Dorsolateral prefrontal cortex (tissue), 122 donors: ENCODE measurements at places on chromosomes 1 and 21. TPM values are rescaled to one million over a fixed set of nuclear protein-coding genes. Genes with fewer than 3 reads are reported as not detected.

DNA sequence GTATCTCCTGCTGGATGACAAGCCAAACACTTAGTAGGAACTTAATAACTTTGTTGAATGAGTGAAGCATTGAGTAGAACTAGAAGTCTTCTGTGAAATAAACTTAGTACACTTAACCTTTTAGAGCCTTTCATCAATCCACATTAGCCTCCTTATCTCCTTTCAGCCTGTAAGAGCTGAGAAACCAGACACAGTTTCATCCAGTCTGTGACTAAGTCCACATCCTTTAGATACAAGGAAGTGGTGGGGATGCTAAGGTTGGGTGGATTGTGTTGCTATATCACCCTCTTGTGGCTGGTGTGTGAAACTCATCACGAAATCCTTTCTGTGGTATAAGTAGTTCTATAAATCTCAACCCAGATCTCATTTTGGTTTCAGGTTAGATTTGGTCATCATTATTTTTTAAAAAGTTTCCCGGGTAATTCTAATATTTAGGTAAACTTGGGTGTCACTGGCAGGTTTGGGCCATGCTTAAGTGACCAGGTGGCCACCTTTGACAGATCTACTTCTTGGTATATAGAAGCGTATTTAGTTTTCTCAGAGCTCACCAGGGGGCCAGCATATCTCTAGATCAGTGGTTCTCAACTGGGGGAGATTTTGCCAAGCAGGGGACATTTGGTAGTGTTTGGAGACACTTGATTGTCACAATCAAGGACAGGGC is 27.8 kb upstream of the CD84 start:
- DNase-seq = no peak

Gene LYST
- 74.3 TPM for total RNA-seq

DNA sequence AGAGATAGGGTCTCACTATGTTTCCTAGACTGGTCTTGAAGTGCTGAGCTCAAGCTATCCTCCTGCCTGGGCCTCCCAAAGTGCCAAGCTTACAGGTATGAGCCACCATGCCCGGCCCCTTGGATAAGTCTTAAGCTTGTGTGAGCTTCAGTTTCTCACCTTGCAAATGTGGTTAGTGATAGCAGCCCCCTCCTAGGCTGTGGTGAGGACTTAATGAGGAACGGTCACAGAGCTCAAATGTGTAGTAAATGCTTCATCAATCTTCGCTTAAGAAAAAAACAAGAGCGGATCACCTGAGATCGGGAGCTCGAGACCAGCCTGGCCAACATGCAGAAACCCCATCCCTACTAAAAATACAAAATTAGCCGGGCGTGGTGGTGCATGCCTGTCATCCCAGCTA is 3.0 kb downstream of the CNR2 start:
- no peak for DNase-seq

Gene RRP1
- 31.9 TPM for total RNA-seq

Gene NBPF4
- total RNA-seq = not detected

Gene CD53
- total RNA-seq = 41.5 TPM

DNA sequence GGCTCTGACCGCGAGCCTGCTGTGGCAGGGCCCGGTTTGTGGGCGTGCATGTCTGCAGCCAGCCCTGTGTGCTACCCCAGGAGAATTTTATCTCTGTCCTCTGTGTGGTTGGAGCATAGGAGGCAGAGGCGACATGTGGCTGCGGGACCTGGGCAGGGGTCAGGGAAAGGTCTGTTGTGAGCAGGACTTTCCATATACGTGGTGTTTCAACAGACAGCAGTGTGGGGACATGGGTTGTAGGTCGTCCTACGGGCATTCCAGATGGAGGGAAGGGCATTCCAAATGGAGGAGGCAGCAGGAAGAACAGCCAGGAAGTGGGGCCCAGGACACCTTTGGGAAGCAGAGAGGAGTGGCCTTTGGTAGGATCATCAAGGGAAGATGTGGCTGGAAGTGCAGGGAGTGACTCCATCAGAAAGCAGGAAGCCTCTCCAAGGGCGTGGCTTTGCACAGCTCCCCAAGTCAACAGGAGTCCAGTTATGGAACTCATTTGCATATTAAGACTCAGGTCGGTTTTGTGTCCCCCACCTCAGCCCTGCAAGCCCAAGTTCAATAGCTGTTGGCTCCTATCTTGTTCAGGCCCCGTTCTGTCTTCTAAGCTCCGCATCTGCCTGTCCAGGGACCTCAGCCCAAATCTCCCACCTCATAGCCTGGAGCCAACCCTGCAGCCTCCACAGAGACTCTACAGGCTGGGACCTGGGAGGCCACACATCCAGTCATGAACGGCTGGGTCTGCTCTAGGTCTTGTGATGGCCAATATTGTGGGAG is 309.1 kb downstream of the MATN1 start:
- DNase-seq = no peak

GRCh38 chr21:37153196-37153934 is 80.3 kb downstream of the TTC3 start:
- DNase-seq = no peak

- DNase-seq = no peak
These were observed 157.1 kb upstream of the SYT6 start for GRCh38 chr1:114310695-114311271.

Gene HSF2BP
- total RNA-seq = 2.5 TPM

DNA sequence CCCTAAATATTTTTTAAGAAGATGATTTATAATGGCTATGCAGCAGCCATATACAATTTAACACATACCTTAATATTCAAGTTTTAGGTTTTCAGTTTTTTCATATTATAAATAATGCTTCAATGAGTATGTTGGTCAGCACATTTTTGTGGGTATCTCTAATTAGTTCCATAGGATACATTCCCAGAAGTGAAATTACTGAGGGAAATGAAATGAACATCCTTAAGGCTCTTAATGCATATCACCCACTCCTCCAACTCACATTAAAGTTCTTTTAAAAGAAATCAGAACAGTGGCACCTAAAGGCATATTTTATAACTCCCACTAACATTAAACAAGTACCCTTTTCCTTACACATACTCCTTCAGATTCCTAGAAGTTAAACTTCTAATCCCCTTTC is 56.1 kb downstream of the EYA3 start:
- no peak for DNase-seq

Gene TFF1
- total RNA-seq = not detected

Gene FMO5
- 2.9 TPM for total RNA-seq

DNA sequence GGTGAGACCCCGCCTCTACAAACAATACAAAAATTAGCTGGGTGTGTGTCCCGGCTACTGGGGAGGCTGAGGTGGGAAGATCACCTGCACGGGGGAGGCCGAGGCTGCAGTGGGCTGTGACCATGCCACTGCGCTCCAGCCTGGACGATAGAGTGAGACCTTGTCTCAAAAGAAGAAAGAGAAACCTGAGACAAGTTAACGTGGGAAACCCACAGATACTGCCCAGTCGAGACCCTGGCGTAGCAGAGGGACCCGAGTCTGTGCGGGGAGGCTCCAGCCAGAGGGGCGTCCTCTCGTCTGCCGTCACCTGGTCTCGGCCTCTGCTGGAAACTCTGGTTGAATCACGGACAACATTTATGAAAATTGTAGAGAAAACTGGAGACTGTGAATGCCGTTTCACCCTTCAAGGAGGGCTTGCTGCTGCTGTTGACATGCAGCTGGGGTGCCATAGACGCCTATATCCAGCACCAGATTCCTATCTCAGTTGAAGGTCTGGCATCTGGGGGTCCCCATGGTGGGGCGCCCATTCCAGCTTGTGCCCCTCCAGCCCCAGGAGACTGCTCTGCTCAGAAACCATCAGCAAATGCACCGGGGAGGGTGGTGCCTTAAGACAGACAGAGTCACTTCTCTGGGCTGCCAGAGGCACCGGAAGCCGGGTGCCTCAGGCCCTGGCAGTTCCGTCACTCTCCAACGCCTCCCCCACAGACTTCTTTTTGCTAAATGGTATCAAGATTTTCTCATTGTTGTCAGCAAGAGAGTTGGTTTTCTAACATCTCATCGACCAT is 13.6 kb upstream of the CDK11B start:
- no peak for DNase-seq

- no peak for DNase-seq
These were observed 180.8 kb downstream of the NPHP4 start for GRCh38 chr1:5811419-5811818.

Gene SPRR1A
- not detected for total RNA-seq

DNA sequence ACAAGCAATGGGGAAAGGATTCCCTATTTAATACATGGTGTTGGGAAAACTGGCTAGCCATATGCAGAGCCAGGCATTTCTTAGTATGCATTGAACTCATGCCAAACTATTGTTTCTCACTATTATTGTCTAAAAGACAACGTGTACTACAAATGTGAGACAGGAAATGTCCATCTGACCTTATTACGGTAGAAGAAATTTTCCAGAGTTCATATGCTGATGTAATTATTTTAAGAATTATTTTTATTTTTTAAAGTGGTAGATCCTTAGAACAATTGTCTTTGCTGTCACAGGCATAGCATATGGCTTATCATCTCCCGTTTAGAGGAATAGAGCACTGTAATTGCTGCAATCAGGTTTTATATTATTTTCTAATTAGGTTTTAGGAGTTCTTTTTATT is 75.2 kb upstream of the S1PR1 start:
- no peak for DNase-seq

Gene FCER1A
- total RNA-seq = not detected

GRCh38 chr1:186152620-186153239 is 222.3 kb downstream of the TPR start:
- DNase-seq = no peak

- DNase-seq = no peak
These were observed 855 bp downstream of the DSCAM start for GRCh38 chr21:40846103-40846502.

GRCh38 chr1:169921080-169921479 is 27.4 kb upstream of the SCYL3 start:
- no peak for DNase-seq

Gene SPATA46
- not detected for total RNA-seq
